ENCODE measurements at places on chromosomes 3 and 15.

GRCh38 chr15:63915873-63916771 lies 82.4 kb upstream of the HERC1 start:
- DNase-seq = peak; percentile 12

GRCh38 chr15:77634266-77634962 lies 1.7 kb upstream of the LINGO1 start:
- DNase-seq = peak; percentile 63

DNA sequence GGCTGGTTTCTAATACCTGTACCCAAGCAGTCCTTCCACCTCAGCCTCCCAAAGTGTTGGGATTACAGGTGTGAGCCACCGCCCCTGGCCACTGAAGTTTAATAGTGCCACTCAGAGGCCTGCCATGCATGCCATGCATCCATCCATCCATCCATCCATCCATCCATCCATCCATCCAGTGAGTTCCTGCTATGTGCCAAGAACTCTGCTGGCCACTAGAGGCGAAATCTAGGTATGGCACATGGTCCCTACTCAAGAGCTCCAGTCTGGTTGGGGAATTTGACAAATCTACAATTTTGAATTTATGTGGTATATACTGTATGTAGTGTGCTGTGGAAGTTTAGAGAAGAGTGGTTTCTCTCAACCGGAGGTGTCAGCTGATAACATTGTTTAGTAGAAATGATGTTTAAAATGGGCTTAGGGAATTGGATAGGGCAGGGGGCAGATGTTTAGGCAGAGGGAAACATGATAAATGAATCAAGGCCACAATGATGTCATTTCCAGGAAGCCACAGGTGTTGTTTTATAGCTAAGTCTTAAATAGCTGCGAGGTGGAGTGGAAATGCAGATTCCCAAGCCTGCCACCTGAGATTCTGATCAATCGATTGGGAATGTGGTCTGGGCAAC lies 384.4 kb upstream of the C2CD4B start:
- peak; percentile 48 for DNase-seq

DNA sequence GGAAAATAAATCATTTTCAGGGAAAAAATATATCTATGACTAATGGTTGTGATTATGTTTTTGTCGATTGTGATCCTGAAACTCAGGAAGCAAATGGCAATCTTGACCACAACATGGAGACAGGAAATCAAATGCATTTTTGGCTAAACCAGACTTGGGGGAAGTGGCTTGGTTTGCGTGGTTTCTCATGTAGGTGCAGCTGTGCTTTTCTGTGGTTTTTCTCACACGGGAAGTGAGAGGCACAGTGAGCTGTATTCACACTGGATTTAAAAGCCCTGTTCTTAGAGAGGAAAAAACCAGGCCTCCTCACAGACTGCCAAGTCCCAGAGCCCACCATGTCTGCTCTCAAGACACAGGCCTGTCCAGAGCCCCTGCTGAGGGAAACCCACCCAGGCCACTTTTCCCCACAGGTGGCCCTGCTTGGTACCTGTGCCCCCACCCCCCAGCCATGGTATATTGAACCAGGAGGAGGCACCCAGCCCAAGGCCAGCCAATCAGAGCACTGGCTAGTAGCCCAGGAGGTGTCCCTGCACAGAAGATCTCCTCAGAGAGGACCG lies 46.1 kb downstream of the BTD start:
- peak; percentile 90 for DNase-seq

GRCh38 chr3:31361371-31362273 lies 171.1 kb upstream of the STT3B start:
- DNase-seq = peak; percentile 57

DNA sequence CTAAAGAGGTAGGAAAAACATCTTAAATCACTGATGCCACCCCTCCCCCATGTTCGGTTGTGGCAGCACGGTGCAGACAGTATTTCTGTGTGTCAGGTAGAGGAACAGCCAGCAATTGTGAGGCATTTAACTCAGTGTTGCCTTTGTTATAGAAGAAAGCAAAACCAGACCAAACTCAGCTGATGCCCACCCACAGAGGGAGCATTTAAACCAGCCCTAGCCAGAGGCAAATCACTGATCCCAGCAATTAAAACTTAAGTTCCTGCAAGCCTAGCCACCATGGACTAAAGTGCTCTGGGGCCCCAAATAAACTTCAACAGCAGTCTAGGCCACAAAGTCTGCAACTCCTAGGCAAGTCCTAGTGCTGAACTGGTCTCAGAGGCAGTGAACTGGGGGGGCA lies 94.5 kb downstream of the CFAP20DC start:
- DNase-seq = no peak

- DNase-seq = no peak
Observed at GRCh38 chr3:64360280-64360679, 135.0 kb upstream of the PRICKLE2 start.

DNA sequence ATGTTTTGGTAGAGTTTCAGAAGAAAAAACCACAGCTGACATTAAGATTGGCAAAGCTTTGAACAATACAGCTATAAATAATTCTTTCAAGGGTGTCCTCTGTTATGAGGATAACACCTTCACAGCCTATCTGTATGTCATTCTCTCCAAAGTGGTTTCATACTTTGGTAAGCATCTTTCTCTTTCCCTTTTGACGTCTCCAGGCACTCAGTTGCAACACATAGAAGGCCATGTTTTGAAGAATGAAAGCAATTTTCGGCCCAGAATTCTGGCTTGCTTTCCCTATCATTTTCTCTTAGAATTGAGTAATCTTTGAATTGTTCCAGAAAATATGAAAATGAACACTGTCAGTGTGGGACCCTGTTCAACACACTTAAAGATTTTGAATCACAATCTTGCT lies 200.0 kb upstream of the CBLB start:
- no peak for DNase-seq

DNA sequence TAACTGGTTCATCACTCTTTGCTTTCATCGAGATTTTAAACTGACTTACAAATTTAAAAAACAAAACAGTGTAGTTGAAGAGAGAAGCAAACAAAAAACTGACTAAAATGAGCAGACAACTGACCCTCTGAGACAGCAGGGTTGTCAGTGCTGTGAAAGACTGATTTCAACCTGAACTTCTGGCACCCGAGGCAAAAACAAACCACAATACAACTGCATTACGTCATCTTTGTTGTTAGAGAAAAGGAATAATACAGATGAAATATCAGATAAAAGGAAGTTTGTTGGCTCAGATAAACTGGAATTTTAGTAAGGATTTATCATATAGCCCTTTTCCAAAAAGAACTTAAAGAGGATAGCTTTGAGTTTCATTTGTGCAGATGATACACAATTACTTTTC lies 51.1 kb downstream of the PARP15 start:
- peak; percentile 76 for DNase-seq

- DNase-seq = no peak
Observed at GRCh38 chr3:31249545-31249944, 283.2 kb upstream of the STT3B start.

- peak; percentile 68 for DNase-seq
Observed at GRCh38 chr15:100889385-100890050, 9.9 kb downstream of the ALDH1A3 start.

DNA sequence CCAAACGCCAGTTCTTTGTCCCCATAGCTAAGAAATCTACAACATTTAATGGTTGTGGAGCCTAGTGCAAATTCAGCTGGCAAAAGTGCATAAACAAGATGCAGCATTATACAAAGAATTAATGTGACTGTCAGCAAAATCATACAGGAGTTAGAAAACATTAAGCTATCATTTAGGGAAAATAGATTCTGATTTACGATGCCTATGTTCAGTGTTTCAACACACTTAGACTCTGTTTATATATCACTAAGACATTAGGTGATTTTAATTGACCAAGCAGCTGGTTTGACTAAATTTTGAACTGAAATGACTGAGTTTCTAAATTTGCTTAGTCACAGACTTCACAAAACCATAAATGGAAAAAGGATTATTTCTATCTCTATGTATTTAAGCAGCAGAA lies 1076.8 kb downstream of the TBL1XR1 start:
- no peak for DNase-seq

GRCh38 chr3:77271306-77271705 lies 231.4 kb downstream of the ROBO2 start:
- DNase-seq = no peak

DNA sequence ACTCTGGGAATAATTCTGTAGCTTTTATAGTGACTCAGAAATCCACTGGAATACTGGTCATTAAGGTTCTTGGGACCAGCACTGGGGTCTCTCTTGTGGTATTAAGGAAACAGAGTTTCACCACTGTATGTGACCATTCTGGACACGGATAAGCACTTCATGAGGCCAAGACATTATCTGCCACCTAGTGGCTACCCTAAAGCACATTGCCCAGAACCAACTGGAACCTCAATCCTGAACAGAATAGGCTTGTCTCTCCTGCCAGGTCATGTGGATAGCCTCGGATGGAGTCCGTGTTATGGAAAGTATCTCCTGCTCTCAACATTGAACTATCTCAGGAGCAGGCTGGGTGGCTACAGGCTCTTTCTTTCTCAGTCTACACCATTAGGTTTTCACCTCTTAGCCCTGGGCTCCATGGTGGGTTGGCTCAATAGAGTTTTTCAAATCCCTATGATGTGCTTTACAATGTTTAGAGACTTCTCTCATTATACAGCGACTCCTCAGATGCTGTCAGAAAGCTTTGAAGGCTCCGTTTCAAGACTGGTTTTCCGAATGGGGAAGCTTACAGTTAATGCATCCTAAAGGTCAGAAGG lies 167.6 kb upstream of the ST8SIA2 start:
- peak; percentile 22 for DNase-seq

DNA sequence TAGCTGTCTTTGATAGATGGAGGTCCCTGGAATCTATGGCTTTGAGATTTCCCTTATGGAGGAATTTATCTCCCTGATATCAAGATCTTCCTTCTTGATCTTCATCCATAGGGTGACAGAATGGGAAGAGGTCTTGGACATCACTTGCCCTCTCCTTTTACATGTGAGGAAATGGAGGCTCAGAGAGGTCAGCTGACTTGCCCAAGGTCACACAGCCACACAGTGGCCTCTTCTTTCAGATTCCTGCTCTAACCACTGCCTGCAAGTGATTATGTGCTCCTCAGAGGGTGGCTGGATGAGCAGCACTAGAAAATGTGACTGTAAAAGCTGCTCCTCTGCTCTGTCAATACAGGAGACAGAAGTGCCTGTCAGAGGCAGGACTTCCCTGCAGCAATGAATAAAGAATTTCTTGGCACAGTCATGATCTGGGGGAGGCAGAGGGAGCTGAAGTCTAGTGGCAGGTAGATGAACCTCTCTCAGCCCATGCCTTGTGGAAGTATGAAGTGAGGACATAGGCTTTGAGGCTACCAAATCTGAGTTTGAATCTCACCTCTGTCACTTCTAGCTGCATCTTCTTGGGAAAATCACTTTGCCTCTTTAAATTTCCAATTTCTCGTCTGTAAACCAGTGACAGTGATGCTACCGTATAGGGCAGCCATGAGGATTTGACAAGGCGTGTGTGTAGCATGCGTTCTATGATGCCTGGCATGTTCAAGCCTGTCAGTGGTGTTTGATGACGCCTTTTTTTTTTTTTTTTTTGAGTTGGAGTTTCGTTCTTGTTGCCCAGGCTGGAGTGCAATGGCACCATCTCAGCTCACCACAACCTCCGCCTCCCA lies 12.0 kb downstream of the SSUH2 start:
- DNase-seq = peak; percentile 58

GRCh38 chr15:74836846-74837245 lies 6.1 kb downstream of the ULK3 start:
- DNase-seq = no peak

- no peak for DNase-seq
Observed at GRCh38 chr3:127739347-127740135, 66.8 kb downstream of the ABTB1 start.

DNA sequence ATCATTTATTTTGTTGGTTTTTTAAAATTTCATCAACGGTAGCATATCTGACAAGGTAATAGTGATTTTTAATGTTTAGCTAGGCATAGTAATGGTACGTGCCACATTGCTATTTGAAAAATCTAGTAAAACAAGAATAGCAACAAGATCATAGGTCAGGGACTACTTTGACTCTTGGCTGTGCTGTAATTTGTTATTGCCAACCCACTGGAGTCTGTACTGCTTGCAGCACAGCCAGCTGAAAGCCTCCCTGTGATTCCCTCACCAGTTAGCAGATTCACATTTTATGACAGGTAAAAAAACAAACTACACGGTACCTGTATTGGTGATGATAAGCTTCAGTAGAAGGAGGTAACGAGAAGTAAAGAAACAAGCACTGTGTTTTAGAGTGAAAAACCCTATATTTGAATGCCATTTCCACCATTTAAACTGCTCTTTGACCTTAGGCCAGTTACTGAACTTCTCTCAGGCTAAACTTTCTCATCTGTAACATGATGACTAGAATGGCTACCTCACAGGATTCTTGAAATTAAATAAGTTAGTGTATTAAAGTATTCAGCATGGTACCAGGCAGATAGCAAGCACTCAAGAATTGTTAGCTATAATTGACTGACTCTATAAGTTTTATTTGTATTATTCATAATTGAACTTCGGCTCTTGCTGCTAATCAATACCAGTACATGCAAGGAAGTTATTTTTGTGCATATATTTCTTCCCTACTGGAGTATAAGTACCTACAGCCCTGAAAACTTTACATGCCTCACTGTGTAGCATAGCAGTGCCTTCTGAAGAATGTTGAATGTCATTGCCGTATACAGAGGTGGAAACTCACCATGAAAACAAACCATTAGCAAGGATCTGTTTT lies 16.1 kb downstream of the FILIP1L start:
- DNase-seq = peak; percentile 62

GRCh38 chr3:10712121-10712520 lies 103.9 kb upstream of the SLC6A11 start:
- no peak for DNase-seq

- no peak for DNase-seq
Observed at GRCh38 chr15:43489191-43489590, 3.8 kb downstream of the TP53BP1 start.

- DNase-seq = no peak
Observed at GRCh38 chr3:143222505-143222904, 102.9 kb downstream of the CHST2 start.

GRCh38 chr3:66365080-66365479 lies 135.7 kb downstream of the LRIG1 start:
- no peak for DNase-seq

DNA sequence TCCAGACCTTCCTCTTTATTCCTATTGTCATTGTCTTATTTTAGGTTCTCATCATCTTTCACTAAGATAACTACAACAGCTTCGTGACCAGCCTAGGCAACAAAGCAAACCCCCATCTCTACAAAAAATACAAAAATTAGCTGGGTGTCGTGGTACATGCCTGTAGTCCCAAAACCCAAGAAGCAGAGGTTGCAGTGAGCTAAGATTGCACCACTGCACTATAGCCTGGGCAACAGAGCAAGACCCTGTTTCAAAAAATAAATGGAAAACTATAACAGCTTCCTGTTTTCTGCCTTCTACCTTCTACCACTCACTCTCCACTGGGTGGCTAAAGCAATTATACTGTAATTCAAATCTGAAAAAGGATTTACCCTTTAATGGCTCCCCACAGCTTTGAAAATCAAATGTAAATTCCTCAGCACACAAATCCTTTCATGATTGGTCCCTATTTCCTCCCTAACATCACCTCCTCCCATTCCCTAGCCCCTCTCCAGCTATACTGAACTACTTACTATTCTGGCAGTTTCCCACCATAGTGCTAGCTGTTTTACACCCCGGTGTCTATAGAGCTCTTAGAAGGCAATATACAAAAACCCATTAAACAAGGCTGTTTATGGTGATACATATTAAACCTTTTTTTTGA lies 33.4 kb downstream of the LRRFIP2 start:
- DNase-seq = no peak

GRCh38 chr15:53412542-53412941 lies 346.9 kb downstream of the WDR72 start:
- DNase-seq = no peak

All from PC-3 (cell line).